ENCODE measurements at places on chromosomes 7 and 10. TPM values are rescaled to one million over a fixed set of nuclear protein-coding genes. Genes with fewer than 3 reads are reported as not detected.

GRCh38 chr10:77016278-77016815, 621.3 kb downstream of the KCNMA1 start:
- no peak for DNase-seq

- no peak for DNase-seq
Observed at GRCh38 chr7:137254766-137255165, 88.8 kb downstream of the PTN start.

- no peak for DNase-seq
Observed at GRCh38 chr10:49651917-49652316, 27.5 kb upstream of the C10orf53 start.

DNA sequence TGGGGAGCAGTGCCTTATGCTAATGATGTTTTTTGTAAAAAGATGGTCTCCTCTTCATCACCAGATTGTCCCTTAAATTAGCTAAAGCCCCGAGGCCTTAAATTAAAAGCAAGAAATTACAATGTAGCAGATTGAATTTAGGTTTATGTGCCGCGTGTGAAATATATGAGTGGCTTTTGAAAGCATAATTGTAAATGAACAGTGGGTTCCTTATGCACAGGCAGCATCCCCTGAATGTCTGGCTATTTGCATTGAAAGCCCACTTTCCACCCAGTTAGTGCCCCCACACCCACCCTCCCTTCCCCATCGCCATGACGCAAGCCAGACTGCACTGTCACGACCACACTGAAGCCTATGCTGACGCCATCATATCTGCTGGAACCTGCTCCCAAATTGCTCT, 62.4 kb upstream of the SORCS3 start:
- DNase-seq: no peak

DNA sequence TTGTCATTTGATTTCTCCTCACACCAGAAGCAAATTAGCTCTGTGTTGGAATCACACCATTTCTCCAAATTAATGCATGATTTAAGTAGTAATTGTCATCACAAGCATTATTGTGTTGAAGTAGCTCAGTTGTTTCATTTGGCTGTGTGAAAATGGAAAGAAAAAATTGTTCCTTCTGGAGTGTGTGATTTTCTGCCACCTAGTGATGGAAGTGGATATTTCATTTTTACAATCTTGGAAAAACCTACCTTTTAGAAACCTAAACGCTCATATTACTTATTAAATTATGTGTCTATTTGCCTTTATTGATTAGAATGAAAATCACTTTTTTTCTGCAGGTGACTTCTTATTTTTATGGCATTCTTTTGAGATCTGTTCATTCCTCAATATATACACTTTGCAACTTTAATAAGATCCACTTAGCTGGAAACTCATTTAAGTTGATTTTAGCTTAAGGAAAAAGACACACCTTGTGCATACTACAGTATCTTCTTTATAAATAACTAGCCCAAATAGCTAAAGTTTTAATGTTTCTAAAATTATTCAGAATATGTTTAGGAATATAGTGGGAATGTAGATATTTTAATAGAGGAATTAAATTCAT, 50.0 kb downstream of the SRI start:
- peak; percentile 26 for DNase-seq

DNA sequence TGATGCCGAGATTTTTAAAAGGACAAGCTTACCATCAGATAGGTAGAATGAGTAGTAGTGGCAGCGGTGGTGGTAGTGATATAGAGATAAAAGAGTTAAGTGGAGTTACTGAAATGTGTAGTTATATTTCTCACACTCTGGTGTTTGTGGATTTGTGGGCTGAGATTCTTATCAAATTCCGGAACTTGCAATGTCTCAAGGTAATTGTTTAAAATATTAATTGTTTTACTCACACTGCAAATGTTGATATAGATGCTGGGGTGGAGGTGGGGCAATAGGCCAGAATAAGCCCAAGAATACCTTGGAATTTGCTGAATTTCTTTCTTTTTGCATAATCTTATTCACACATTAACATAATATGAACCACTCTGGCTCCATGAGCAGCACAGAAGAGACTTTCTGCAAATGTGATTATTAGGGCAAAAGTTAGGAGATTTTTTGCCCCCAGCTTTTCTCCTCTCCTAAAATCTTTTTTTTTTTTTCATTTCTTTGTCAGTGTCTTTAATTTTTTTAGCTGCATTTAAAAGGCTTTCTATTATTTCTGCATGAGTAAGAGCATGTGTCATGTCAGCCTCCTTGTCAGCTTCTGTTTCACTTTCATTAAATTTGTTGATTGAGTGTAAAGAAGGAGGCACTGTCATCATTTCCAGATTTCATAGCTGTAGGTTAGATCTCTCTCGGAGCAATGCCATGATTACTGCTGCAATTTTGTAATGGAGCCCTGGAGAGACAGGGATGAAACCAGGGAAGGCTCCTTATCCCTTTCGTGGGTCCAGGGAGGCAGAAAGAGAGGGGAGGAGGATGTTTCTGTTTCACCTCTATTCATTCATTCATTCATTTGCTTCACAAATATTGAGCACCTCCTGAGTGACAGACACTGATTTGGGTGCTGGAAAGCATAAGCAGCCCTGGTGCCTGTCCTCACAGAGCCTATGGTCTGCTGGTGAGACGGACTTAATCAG, 13.1 kb upstream of the SGMS1 start:
- no peak for DNase-seq

Gene PON3
- 3.8 TPM for polyA plus RNA-seq

Measured in forelimb muscle (tissue), 1 donor.